ENCODE measurements at places on chromosomes 1 and 21.

GRCh38 chr21:16517383-16517782 lies 787.6 kb downstream of the USP25 start:
- DNase-seq = no peak

DNA sequence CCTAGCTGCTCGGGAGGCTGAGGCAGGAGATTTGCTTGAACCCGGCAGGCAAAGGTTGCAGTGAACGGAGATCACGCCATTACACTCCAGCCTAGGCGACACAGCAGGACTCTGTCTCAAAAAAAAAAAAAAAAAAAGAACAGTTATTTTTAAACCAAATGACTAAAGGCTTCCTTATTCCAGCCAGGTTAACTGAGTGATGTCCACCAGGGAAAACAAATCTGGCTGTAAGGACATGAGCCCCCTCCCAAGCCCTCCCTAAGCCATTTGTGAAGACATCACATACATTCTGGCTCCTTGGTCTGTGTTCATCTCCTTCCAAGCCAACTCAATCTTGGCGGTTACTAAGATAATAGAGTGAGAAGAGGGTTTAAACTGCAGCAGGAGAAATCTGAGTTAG lies 8.2 kb downstream of the TMCC2 start:
- no peak for DNase-seq

- no peak for DNase-seq
Measured at GRCh38 chr1:178912597-178912996, 41.7 kb upstream of the ANGPTL1 start.

DNA sequence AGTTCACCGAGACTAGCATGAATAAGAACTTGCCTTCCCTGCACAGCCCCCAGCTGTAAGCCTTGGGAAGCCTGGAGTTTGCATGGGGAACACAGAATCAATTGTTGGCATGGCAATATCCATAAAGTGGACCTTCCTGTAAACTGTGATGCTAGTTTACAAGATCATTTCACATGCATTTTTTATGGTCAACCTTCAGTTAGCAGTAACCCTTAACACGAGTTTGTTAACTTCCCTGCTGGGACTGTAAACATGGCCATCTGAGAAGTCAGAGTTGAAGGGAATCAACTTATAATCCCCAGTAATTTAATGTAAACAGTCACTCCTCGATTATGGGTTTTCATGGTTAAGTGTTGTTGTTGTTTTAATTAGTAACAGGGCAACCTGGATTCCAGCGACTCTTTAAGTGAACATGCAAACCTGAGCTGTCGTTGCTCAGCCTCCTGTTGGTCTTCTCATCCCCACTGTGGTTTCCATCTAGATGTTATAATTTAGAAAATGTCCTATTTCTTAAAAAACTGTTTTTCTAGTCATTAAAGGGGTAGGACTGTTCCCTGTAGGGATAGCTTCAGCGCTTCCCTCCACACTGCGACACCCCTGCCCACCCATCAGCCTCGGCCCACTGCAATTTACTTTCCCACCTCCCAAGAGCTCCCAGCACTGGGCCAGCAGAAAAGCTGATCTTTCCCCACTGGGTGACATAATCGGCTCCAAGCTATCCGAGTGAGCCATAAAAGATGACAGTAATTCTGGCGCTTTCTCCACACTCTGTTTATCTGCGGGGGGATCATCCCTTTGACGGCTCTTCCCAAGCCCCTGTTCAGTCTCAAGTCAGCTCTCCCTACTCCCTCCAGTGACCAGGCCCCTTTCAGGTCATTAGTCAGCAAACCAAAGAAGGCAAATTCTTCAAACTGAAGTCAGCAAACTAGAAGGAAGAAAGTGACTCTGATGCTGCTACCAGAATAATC lies 107.6 kb upstream of the IPO9 start:
- no peak for DNase-seq

DNA sequence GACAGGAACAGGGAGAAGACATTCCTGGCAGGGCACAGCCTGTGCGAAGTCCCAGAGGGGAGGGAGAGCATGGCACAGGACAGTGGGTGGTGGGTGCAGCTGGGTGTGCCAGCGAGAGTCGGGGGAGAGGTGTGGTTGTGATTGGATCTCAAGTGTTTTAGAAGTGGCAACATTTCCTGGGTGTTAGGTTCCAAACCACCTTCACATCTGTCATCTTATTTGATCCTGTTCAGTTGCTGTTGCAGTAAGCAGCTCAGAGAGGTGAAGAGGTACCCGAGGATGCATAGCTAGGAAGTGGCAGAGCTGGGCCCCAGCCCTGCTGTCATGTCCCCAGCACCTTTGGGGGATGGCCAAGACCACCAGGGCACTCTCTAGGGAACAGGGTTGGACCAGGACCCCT lies 22.0 kb upstream of the DISP3 start:
- DNase-seq = no peak

DNA sequence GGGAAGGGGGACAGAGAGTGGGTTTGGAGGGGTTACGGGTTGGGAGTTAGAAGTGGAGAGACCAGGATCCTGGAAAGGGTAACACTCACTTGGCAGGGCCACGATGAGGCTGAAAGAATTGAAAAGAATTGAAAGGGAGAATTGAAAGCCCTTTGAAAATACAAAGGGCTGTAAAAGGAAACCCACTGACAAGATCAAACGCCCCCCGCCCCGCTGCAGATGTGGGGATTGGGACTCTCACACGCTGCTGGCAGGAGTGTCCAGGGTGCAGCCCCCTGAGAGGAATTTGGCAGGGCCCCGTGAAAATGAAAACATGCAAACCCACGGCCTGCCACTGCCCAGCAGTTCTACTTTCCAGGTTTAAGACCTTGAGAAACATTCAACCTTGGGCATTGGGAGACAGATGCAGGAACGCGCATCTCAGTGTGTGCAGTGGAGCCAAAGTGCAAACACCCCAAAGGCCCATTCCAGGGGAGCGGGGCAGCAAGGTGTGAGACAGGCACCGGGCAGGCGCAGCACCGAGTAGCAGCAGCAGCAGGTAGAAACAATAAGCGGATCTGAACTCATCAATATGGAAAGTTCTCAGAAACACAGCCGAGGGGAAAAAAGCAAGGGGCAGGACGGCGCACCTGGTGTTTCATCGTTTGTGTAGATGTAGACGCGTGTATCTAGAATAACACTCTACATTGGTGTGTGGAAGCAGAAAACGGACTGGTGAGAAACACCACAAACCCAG lies 8.3 kb upstream of the TNFRSF1B start:
- DNase-seq = no peak

- peak; percentile 33 for DNase-seq
Measured at GRCh38 chr1:22420455-22421053, 31.1 kb upstream of the ZBTB40 start.

- no peak for DNase-seq
Measured at GRCh38 chr1:25573591-25573930, 30.2 kb downstream of the LDLRAP1 start.

DNA sequence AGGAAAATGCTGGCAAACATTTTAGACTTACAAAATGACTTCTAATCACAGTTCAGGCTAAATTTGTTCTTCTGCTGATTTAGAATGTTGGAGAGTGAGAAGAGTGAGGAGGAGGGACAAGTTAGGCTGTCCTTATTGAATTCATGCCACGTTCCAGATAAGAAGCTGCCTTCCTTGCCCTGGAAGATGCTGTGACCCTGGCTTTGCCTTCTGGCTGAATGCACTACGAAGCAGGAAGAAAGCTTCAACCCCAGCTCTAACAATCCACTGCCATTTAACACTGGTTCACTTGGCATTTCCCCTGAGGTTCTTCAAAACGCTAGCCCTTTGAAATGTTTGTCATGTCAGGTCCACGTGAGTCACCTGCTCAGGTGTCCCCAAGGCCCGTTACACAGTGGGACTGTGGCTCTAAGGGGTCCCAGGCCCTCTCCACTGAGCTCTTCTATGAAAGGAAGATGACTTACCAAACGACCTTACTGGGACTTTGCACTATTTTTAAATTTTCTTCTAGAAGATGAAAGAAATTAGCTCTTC lies 30.0 kb upstream of the LRRC8C start:
- no peak for DNase-seq

GRCh38 chr1:19680644-19681043 lies 16.0 kb downstream of the HTR6 start:
- no peak for DNase-seq

DNA sequence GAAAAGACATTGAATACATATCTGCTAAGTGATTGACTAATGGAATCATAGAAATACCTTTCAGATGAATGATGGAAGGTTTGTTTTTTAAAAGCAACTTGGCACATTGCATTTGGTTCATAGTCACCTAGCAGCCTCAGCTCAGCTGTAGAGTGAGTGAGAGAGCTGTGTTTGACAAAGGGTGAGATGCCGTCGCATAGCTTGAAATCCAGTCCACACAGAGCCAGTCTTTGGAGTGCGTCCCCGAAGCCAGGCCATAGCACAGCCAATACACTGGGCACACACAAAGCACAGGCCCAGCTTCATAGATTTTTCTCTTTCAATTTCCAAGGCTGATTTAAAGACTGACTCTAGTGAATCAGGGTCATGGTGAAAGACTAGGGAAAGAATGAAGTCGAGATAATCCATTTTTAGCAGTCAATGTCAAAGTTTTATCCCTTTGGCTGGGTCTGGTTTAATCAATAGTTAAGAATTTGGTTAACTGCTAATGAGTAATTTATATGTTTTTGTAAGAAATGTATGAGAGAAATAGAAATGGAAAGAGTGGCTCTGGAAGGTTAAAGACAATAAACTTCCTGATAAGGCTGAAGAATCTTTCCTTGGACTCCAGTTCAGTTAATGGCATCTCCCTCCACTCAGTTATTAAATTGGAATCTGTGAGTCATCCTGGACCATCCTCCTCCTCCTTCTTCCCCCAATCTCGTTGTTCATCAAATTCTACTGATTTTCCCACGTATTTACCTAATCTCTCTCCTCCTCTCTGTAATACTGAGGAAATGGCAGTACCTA lies 101.2 kb upstream of the IRF2BP2 start:
- DNase-seq = no peak

GRCh38 chr1:30988045-30988444 lies 77.5 kb downstream of the PUM1 start:
- DNase-seq = no peak

DNA sequence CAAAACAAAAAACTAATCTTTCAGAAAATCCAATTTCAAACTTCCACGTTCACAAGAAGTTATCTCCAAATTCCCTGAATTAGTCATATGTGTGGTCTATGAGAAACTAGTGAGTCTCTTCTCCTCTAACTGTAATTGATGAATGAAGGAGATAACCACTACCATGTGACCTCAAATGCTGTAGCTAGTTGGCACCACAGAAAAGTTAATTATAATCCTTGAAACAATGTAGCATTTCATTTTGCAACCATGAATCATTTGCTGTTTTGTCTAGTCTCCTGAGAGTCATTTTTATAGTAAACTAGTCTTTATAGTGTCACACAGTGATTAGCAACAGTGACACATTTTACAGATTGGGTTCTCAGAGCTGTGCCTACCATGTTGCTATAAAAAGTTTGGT lies 287.5 kb downstream of the LRRIQ3 start:
- DNase-seq = no peak

DNA sequence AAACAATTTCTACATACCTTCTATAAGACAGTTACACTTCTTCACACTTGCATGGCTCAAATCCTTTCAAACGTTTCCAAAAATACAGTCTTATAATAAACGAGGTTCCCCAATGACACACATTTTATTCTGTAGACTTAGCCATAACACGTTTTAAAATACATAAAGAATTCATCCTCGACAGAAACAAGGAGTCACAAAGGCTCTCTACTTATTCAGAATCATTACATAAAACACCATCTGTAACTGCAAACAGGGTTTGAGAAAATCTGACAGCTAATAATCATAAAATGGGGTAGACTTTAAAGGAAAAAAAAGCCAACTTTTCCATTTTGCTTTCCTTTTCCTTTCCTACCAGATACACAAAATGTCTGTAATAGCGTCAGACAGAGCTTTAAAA lies 1.8 kb downstream of the PIK3R3 start:
- no peak for DNase-seq

DNA sequence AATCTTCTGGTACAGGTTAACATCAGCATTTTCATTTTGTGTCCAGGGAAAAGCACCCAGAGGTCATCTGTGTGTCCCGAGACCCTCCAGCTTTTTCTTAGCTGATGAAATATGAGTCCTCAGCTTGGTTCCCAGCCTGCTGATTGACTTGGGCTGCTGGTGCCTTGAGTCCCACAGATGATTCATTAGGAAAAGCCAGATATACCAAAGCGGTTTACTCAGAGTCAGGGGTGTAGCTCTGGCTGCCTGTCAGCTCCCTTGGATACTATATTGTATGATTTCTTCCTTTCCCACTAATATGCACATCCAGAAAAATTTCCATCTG lies 43.7 kb upstream of the MAB21L3 start:
- no peak for DNase-seq

GRCh38 chr1:204587621-204588020 lies 71.4 kb downstream of the MDM4 start:
- DNase-seq = no peak

GRCh38 chr1:57116871-57117270 lies 151.1 kb upstream of the C8B start:
- DNase-seq = no peak

GRCh38 chr1:235911300-235911662 lies 44.6 kb upstream of the LYST start:
- DNase-seq = no peak

DNA sequence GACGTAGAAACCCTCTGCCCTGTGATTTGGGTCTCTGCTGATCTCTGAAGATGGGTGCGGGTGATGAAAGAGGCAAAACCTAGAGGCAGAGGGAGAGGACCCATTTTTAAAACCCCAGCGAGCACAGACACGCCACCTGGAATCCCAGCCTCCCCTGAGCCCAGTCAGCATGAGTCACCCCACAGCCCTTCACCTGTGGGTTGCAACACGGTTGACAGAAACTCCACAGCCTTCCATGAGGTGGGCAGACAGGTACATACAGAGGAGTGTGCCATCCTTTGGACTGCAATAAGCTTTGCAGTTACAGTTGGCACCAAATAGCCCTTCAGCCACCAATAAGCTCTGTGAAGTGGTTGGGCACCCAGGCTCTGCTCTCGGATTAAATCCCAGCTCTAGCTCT lies 2.1 kb upstream of the GRHL3 start:
- no peak for DNase-seq

GRCh38 chr1:228487336-228488124 lies at the start of gene RNF187:
TSS of gene RNF187 (plus strand) at chr1:228487382.
- DNase-seq = peak; percentile 68

DNA sequence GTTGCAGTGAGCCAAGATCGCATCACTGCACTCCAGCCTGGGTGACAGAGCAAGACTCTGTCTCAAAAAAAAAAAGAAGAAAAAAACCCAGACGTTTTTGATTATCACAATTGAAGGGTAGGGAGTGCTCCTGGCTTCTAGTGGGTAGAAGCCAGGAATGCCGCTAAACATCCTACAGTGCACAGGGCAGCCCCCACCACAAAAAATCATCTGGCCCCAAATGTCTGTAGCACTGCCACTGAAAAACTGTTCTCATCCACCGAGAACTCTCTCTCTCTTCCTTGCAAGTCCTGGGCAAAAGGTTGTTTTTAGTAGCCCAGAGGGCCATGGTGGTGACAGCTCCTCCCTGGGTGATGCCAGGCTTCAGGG lies 35.6 kb upstream of the GPR157 start:
- no peak for DNase-seq
